Omental fat pad (tissue), 4 donors: ENCODE measurements at places on chromosomes 5 and 9.

DNA sequence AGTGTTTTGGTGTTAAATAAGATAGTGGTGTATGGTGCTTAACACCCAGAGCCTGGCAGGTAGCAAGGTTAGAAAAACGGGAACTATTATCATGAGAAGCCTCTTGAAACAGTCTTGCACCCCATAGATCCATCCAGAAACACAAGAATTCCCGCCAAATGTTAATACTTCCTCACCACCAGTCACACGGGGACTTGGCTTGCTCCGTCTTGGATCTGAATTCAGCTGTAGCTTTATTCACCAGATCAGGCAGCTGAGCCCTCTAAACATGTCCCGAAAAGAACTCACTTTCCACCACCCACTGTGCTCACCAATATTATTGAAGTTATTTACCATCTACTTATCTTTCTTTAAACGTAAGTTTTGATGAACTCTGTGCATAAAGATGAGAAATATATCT, 101.6 kb upstream of the PTPN3 start:
- DNase-seq, result no peak

DNA sequence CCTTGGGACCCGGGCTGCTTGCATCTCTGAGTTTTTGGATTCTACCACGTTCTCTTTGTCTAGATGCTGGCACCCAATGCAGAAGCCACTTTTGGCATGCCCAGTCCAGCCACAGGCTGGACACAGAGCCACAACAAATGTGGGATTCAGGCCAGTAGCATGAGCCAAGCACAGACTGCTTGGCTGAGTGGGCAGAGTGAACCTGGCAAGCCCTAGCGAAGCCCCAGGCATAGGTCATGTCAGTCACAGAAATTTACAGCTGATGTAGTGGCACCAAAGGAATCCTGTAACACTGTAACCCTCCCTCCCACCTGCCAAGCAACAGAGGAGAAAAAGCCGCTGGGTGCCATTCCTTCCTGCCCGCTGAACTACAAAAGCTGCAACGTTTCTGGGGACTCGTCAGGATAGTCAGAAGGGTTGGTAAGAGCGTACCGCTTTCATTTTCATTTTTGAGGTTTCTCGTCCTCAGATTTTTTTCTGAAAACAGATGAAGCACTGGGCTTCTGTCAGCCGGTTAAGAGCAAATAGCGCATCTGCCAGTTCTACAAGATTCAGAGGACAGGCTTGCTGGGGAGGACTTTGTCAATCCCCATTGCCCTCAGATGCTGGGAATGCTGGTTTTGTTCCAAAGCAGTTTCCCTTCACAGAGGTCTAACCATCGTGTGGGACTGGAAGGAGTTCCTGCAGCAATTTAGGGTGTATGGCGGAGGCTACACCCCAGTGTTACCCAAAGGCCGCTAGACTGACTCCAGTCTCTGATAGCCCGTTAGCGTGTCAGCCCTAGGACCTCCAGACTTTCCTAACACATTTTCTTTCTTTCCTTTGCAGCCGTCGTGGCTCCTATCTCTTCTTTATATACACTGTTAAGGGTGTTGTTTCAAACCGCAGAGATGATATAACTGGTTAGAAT, 399.0 kb downstream of the HTR1A start:
- DNase-seq, result no peak

DNA sequence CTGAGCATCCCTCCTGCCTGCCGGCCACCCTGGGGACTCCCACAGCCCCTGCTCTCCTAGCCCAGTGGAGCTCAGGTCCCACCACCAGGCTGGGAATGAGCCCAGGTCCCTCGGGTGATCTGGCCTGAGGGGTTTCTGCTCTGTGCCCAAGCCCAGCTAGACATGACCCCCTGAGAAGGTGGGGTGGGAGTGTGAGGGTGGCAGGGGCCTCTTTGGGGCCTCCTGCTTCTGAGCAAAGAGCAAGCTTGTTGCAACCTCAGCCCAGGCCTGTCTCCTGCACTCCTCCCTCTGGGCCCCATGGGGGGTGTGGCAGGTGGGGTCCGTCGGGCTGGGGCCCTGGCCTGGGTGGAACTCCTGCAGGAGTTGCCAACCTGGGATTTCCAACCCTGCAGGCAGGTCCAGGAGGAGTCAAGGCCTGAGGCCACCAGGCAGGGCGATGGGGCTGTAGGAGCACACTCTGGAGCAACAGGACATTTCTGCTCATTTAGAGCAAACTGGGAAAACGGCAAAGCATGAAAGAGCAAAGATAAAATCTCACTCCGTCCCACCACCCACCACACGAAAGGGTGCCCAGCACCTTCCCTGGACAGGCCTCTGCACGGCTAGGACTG, 11.4 kb upstream of the NRARP start:
- DNase-seq, result no peak

- no peak for DNase-seq
Measured at GRCh38 chr5:45037927-45038326, 229.2 kb downstream of the MRPS30 start.

DNA sequence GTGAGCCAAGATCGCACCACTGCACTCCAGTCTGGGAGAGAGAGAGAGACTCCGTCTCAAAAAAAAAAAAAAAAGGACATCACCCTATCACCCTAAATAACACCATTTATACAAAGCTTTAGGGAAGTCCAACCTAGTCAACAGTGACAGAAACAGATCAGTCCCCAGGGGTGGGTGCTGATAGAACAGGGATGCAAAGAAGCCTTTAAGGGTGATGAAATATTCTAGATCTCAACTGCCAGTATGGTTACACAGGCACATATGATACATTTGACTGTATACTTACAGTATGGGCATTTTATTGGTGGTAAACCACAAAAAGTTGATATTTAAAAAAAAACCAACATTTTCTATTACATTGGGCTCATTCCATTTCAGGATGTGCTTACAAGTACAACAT, 4.8 kb downstream of the RETREG1 start:
- no peak for DNase-seq

DNA sequence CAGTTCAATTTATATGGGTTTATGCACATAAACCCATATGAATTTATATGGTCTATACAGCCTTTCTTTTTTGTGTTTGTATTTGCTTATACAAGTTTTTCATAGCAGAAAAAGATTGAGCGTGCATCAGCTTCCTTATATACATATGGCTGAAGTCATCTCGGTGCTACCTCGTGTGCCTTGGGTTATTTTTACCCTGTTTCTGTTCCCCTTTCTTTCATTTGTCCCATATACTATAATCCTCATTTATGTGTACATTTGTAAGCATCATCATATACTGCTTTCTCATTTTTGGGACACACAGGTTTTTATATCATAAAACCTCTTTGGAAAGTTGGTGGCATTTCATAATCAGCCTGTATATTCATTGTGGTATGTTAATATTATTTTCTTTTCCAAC, 107.8 kb upstream of the ADAMTSL1 start:
- DNase-seq, result no peak

DNA sequence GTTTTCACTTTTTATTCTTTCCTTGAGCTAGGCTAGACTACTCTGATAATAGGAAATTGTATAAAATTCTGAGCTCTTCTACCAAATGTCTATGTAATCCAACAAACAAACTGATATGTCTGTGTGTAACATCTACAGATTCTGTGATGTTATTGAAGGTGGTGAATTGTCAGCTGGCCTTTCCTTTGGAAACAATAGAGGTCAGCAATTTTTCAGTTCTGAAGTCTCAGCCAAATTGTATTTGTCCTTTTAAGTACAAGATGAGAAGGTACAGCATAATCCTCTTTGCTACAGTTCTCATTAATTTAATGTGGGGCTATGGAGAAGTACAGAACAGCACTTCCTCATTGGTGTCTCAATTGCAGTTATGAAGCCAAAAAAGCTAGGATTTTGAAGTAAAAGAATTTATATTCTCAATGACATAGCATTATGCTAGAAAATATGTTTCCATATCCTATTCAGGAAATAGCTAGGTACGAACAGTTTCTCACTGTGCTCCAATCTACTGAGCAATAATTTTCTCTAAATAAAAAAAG, 198.0 kb downstream of the HINT1 start:
- no peak for DNase-seq

DNA sequence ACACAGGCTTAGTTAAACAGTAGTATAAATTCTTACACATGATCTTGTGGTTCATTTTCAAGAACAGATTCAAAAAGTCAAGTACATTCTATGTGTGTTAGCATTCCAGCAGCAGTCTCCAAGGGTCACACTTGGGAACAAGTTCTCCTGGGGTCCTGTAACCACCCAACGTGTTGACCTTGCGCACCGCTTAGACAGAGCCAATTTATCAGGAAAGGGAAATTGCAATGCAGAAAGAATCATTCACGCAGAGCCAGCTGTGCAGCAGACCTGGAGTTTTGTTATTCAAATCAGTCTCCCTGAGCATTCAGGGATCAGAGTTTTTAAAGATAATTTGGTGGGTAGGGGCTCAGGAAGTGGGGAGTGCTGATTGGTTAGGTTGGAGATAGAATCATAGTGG, 8.5 kb upstream of the RXFP3 start:
- DNase-seq, result no peak

DNA sequence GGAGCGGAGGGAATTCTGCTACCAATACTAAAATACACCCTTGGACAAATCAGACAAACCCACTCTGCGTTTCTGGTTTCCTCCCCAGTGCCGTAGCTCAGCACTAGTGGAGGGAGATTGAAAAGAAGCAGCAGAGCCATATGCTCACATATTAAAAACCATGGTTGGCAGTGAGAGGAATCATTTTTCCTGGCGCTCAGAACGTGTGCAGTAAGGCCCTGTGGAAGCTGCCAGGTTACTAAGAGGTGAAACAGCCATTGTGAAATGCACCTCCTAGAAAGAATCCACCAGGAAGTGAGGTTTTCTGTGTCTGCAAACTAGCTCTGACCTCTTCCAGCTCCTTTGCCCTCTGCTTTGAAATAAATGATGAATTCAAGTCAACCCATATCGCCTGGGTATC, 177.2 kb downstream of the ERCC6L2 start:
- no peak for DNase-seq

DNA sequence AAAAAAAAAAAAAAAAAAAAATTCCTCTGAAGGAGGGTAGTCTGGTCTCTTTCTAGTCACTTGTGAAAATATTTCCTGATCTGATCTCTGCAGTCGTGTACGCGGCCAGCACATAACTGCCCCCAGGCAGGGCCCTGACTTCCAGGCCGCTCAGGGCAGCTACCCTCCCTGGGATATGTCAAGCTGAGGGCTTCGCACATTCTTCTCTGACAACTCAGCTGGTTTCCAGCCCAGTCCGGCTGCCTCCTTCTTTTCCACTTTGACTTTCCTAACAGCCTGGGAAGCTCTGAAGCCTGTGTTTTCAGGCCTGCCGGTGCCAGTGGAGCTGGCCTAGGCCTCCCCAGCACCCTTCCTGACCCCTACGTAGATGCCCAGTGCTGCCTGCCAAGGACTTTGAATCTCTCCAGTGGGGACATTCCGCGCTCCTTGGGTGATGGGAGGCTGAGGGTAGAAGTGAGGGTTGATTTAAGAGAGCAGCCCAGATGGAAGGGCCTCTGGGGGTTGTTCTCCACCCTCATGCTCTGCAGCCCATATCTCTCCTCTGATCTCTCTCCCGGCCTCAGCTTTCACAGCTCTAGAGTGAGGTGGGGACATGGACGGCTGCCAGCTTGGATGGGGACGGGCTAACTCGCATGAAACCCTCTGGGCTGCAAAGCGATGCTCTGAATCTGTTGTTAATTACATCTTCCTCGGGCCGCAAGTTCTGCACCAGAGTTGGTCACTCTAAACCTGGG, 20.7 kb downstream of the COL5A1 start:
- no peak for DNase-seq

DNA sequence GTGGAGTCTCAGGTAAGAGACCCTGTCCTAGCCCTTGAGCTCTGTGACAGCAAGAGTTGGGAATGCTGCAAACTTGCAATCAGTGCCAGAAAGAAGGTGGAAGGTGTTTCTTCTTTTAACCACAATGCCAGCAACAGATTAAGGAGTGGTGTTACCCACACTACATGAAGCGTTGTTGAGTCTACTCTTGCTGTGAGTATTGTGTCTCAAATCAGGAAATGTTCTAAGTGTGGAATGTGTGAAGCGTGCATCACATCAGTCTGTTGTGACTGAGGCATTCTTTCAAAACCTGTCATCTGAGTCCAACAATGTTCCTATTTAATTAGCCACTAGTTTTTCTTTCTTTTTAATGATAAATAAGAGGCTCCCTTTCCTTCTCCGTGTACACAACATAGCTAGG, 2.9 kb upstream of the LURAP1L start:
- DNase-seq, result no peak

GRCh38 chr9:131056781-131057506, 39.4 kb upstream of the AIF1L start:
- DNase-seq, result no peak
